ENCODE measurements at places on chromosomes 3 and 15.
A peak's percentile ranks its signal among the peaks of the same experiment; 100 is the strongest.

GRCh38 chr15:70033529-70034140 lies 64.1 kb downstream of the TLE3 start:
- DNase-seq, result no peak

GRCh38 chr15:77871852-77872371 lies 205.6 kb downstream of the TBC1D2B start:
- no peak for DNase-seq

GRCh38 chr3:138598534-138598933 lies 4.5 kb upstream of the CEP70 start:
- DNase-seq, result no peak

DNA sequence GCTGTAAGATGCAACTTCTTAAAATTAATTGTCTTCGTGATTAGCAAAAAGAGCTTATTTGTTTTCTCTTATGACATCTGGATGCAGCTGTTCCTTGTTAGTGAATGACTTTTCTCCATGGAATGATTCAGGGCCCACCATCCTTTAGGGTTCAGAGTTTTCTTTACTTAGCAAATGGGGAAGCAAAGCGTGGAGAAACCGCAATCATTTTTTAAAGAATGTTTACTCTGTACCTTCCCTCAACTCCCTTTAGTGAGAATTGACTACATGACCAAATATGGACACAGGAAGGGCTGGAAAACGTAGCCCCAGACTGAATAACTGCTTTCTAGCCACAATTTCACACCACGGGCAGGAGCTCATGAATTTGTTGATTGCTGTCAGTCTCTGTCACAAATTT lies 130.1 kb downstream of the EDEM1 start:
- DNase-seq, result no peak

DNA sequence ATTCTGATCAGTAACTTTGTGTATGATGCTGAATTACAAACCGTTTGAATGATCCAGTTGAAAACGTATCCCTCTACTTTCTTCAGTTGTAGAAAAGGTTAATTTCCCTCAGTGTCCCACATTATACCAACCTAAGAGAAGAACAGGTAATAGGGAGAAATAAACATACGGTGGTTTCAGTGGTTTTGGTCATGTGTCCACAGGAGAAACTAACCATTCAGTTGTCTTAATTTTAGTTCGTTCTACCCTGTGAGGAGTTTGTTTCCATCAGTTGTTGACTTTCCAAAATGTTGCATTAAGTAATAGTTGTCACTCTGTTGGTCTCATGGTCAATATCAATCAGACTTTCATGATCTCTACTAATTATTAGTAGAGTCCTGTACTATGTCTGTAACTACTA lies 15.1 kb downstream of the CALML4 start:
- peak; percentile 2 for DNase-seq

- DNase-seq, result no peak
These were observed 106.1 kb downstream of the FILIP1L start for GRCh38 chr3:100008081-100008698.

DNA sequence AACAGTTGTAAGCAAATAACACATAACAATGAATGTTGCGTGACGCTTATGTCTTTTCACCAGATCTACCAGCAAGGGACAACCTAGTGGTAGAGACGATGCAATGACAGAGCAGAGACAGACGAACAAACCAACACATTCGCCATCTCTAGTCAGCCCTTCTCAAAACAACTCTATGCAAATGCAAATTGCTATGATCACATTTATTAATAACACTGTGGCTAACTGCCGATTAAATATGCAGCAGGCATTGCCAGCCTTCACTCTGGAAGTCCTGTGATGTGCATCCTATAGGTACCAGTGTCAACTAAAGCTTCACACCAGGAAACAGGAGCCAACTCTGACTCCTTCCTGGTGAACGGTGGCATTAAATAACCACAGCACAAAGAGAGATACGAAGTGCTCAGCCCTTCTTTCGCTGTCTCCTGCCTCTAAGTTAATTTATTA lies 94.2 kb downstream of the FOXP1 start:
- DNase-seq, result peak; percentile 68

DNA sequence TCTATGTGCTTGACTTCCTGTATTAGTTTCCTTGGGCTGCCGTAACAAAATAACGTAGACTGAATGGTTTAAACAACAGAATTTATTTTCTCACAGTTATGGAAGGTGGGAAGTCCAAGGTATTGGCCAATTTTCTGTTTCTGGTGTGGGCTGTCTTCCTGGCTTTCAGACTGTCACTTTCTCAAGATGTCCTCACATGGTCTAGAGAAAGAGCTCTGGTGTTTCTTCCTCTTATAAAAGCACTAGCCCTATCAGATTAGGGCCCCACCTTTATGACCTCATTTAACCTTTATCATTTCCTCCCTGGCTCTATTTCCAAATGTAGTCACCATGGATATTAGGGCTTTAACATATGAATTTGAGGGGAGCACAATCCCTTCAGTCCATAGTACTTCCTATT lies 54.6 kb downstream of the SPRED1 start:
- no peak for DNase-seq

DNA sequence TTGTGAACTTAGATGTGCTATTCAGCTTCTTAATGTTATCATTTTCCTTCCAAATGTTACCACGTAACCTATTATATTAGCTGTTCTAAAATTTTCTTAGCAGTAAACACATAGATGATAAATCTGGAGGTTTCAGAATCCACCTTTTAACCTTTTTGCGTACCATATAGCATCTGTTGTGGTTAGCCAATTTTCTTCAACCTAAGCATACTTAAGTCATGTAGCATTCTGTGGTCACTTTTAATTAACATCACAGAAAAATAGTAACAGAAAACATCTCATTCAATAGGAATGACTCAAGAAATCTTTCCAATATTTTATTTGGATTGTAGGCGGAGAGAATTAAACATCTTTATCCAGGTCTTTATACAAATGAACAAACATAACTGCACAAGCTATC lies 1465.3 kb upstream of the GBE1 start:
- no peak for DNase-seq

- DNase-seq, result no peak
These were observed 15.8 kb upstream of the TRH start for GRCh38 chr3:129958755-129959154.

DNA sequence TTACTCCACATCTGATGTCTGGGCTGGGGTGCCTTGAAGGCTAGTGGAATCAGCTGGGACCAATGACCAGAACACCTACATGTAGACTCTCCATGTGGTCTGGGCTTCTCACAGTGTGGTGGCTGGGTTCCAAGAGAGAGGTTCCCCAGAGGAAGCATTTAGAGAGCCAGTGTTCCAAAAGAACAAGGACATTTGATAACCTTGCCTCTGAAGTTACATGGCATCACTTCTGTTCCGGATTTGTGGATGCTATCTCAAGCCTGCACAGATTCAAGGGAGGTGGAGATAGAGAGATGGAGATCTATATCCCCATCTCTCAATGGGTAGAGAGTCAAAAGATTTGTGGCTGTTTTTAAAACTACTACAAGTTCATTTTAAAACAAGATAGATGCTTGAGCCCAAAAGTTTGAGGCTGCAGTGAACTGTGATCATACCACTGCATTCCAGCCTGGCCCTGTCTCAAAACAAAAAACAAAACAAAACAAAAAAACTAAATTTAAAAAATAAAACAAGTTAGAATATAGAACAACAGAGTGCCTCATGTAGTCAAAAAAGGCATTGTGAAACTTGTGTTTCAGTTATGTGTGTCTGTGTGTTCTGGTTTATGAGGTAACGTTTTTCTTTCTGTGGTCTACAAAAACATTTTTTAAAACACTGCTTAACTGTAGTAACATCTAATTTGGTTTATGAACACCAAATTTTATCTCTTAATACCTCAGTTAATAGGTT lies 44.8 kb downstream of the PDE8A start:
- no peak for DNase-seq

GRCh38 chr3:119219069-119219468 lies 21.6 kb downstream of the B4GALT4 start:
- DNase-seq, result peak; percentile 85

- no peak for DNase-seq
These were observed 73.7 kb upstream of the SLCO2A1 start for GRCh38 chr3:134103470-134103869.

DNA sequence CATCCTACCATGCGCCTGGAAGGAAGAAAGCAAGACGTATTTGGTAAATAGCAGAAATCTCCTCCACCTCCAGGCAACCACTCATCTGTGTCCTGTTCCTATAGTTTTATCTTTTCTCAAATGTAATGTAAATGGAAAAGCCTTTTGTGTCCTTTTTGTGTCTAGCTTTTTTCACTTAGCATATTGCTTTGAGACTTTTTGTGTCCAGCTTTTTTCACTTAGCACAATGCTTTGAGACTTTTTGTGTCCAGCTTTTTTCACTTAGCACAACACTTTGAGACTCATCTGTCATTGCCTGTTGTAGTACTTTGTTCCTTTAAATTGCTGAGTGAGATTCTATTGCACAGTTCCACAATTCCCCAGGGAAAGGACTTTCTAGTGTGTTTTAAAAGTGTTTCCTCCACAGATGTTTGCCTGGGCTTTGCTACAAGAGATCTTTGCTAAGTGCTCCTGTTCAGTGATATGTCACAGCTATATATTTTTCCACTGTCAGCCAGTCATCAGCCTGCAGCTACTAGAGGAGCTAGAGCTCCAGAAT lies 27.9 kb upstream of the MUC13 start:
- DNase-seq, result no peak

DNA sequence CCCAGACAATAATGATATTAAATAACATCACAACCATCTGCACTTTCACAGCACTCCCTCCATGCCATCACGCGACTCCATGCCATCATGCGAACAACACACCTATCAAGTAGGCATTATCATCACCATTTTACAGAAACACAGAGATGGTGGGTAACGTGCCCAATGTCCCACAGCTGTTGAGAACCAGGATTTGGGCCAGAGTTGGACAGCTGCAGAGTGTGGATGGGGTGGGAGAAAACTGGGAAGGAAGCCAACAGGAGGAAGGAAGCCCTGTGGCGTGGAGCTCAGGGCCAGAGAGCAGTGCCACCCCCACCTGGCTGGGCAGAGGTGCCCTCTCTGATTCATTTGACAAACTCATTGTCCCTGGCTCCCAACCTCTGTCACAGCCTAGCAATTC lies 29.0 kb downstream of the RBPMS2 start:
- no peak for DNase-seq

DNA sequence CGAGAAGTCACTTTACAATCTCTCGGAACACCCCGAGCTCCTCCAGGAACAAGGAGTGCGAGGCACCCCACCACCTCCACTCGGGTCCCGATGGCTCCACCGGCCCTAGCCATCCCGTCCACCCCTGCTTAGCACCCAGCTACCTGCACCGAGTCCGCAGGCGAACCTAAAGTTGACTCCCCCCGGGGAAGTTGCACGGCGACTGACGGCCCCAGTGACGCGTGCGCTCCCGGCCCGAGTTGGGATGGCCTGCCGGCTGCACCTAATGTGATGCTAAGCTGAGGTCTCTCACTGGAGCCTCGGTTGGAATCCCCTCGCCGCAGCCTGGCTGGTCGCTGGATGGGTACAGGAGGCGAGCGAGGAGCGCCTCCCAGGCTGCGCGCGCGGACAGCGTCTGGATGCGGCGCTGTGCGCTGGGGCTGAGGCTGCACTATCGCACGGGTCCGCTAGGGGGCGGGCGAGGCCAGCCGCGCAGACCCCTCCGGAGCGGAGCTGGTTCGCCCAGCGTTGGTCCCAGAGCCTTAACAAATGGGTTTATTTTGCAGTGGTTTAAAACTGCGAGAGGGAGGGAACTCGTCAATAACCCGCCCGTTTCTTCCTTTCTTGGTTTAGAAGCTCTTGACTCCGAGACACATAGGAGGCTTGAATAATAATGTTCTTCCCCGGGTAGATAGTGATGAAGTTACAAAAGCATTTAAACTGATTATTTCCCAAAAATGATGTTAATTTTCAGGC lies at the start of gene OXTR:
TSS of gene OXTR (minus strand) at position 526 of the 735 bp plus-strand sequence. CDS start 1,426 bp downstream, outside the sequence.
- peak; percentile 89 for DNase-seq

DNA sequence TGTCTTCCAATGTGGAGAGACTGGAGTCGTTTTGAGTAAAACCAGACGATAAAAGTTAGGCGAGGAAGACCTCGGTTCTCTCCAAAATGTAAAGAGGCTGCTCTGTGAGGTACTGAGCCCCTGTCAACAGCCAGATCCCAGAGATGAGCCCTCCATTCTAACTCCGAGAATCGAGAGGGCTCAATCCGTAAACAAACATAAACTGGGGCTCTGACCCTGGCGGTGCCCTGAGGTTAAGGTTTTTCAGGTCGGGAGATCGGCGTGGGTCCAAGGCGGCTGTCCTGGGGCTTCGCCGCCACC lies 417 bp downstream of the TBCCD1 start:
- DNase-seq, result no peak

DNA sequence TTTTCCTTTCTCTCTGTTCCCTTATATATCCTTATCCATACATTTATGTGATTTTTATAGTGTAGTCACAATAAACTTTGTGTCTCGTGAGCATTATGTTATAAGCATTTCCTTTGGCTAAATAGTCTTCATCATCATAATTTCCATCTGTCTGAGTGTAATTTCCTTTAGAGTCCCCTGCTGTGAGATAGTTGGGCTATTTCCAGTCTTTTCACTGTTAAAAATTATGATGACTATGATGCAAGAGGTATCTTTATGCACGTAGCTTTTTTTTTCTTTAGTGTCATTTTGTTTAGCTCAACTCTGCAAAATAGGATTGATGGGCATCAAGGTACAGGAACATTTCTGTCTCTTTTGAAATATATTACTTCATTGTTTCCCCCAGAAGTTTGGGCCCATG lies 26.9 kb upstream of the CA12 start:
- DNase-seq, result no peak

DNA sequence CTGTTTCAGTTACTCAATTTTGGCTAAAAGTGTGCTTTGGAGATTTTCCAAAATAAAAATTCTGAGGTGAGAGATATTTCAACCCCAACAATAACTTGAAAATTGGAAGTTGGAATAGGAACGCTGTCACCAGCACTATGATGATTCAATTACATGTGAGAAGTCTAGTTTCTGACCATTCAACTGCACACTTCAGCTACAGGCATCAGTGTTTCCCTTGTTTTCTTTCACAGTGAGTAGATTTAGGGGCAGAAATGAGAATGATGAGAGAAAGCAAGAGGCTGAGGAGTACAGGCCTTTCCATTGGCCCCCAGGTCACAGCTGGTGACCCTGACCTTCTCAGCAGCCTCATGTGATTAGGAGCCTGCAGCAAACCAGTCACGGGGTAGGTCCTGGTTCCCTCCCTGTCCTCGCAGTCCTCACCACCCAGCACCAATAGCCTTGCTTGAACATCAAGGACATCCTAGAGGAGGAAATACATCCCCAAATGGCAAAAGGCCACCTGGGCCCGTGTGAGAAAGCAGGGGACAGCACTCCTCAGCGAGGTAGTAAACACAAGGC lies 10.0 kb upstream of the FILIP1L start:
- no peak for DNase-seq

GRCh38 chr15:53808058-53808706 lies 48.7 kb upstream of the WDR72 start:
- no peak for DNase-seq

DNA sequence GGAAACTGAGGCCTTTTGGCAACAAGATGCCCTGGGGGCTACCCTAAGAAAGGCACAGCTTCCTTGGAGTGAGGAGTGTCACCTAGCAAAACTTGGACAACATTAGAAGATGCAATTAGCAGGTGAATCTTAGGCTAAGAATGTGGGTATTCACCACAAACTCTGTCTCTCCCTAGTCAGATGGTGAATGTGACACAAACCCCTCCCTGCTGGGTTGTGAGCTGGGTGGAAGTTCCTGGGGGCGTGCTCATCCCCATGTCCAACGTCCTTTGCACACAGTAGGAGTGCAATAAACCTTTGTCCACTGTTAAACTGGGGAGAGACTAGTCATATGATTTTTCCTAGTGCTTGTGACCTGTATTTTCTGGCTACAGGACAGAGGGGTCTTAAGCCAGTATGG lies 67.1 kb upstream of the SH3GL3 start:
- no peak for DNase-seq

GRCh38 chr15:80267658-80268057 lies 15.6 kb upstream of the CTXND1 start:
- DNase-seq, result no peak

- DNase-seq, result no peak
These were observed 629 bp downstream of the RPL24 start for GRCh38 chr3:101685870-101686307.

Data from activated CD4-positive, alpha-beta T cell treated with anti-CD3 and anti-CD28 coated beads, Interleukin-2, amount 10 ng/mL, durations not matched to agents 24 days and 14 days (primary cell).